ENCODE measurements at places on chromosomes 1 and 21.

GRCh38 chr21:17775431-17776126 lies 43.6 kb downstream of the C21orf91 start:
- DNase-seq, result no peak

GRCh38 chr1:203930342-203930741 lies 68.9 kb downstream of the SNRPE start:
- DNase-seq, result peak; percentile 86

DNA sequence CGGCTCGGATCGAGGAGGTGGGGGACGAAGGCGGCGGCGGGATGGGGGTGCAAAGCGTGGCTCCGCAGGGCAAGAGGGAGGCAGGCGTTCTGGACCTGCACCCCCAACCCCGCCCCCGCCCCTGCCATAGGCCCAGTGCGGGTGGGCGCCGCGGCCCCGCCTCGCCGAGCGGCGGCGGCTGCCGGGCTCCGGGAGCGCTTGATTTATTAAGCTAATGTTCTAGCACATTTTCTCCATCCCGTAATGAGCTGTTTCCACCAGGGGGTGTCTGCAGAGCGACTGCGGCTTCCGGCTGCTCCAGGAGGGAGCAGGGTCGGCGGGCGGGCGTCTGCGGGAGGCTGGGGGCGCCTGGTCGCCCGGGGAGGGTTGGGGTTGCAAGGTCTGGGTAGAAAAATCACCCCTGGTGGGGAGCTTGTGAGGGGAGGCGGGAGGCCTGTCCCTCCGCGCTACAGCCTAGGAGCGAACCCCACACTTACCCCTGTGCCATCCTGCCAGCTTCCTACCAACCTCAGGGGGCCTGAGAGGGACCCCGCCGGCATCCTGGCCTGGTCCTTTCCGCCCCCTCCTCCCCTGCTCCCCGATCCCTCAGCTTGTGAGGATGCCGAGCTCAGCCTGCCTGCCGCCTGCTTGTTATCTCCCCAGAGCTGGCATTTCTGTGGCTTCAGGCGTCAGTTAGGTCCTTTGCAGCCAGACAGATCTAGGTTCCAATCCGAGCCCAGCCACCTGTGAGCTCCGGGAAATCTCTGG lies 48.5 kb upstream of the ACOT11 start:
- DNase-seq, result peak; percentile 68

DNA sequence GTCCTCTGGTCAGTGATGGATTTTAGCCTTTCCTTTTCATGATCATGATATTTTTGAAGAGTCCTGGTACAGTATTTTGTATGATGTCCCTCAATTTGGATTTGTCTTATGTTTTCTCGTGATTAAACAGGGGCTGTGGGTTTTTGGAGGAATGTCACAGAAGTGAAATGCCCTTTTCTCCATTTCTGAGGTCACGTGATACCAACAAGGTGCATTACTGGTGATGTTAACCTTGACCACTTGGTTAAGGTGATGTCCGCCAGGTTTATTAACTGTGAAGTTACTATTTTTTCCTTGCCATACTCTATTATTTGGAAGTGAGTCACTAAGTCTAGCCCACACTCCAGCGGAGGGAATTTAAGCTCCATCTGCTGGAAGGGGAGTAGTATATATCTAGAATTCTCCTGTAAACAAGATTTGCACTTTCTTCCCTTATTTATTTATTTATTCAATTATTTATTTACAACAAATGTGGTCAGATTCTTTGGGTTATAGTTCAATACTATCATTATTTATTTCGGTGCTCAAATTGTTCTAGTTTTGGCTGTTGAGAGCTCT lies 123.4 kb downstream of the HIVEP3 start:
- peak; percentile 80 for DNase-seq

DNA sequence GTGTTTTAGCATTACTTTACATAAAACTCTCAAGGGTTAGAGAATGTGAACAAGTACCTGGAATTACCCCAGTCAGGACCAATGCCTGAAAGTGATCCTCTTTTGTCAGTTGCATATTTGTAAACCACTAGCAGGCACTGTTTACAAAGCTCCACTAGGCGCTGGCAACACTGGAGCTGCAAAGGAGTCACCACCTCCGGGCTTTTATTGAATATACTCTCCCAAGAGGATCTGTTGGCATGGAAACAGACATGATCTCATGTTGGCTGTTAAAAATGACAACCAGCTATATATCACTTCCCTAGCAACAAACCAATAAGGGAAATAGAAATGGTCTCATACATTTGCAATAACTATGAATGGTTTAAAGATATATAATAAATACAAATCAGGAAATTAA lies 116.0 kb downstream of the TTLL7 start:
- peak; percentile 77 for DNase-seq

- no peak for DNase-seq
Measured at GRCh38 chr1:159791461-159791860, 10.7 kb downstream of the DUSP23 start.

GRCh38 chr1:1436630-1437032 lies 1.1 kb downstream of the VWA1 start:
- no peak for DNase-seq

Measured in choroid plexus epithelial cell (primary cell).